ENCODE measurements at places on chromosomes 12 and 14. TPM values are rescaled to one million over a fixed set of nuclear protein-coding genes. Genes with fewer than 3 reads are reported as not detected.

- DNase-seq = peak; percentile 89
Measured at GRCh38 chr12:124379938-124380754, 85.3 kb downstream of the RFLNA start.

DNA sequence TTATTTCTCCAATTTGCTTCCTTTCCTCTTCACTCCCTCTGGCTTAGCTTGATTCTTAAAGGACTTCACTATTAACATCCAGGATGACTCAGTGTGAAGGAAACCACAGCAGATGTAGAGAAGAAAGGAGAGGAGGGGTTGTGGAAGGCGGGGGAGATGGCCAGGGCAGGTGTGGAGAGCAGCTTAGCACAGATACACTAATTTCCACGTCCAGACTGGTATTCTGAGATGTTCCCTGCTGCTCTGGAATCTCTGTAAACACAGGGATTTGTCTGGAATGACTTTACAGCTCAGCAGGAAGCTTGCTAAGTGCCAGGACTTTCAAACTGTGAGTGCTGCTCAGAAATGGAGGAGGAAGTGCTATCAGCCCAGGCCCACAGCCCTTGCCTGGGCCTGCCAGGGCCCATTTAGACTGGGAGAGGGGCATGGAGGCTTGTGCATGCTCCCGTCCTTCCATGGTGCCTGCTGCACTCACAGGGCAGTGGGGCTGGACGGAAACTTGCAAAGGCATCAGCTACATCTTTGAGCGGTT, 202.5 kb upstream of the DDHD1 start:
- DNase-seq = peak; percentile 97

GRCh38 chr12:13220838-13221237, 24.3 kb downstream of the EMP1 start:
- no peak for DNase-seq

CLEC4C gene
- total RNA-seq = not detected

SDSL gene
- 5.2 TPM for total RNA-seq

- DNase-seq = peak; percentile 69
Measured at GRCh38 chr12:94644141-94644979, 6.0 kb downstream of the TMCC3 start.

DNA sequence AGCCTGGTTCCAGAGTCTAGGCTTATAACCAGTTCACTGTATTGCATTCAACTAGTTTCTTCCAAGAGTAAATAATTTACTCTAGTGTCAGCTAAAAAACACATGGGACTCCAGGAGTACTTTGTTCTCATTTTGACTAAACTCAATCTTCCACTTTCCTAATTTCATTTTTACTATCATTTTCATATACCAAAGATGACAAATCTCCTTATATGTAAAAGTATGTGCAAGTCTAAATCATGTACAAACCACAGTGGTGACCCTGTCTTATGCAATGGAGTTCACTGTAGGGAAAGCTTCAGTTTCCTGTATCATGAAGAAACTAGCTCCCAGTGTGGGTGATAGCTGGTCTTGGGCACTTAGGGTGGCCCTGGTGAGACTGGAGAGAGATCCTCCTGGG, 151.6 kb downstream of the HELB start:
- DNase-seq = no peak

Measured in fibroblast of villous mesenchyme (primary cell).